ENCODE measurements at places on chromosomes 7 and 10. TPM values are rescaled to one million over a fixed set of nuclear protein-coding genes. Genes with fewer than 3 reads are reported as not detected.
A peak's percentile ranks its signal among the peaks of the same experiment; 100 is the strongest.

SLC13A1 gene
- not detected for total RNA-seq

SP4 gene
- 12.6 TPM for total RNA-seq

TSPAN12 gene
- total RNA-seq = 13.3 TPM

PIK3CG gene
- total RNA-seq = not detected

FAM180A gene
- not detected for total RNA-seq

DNA sequence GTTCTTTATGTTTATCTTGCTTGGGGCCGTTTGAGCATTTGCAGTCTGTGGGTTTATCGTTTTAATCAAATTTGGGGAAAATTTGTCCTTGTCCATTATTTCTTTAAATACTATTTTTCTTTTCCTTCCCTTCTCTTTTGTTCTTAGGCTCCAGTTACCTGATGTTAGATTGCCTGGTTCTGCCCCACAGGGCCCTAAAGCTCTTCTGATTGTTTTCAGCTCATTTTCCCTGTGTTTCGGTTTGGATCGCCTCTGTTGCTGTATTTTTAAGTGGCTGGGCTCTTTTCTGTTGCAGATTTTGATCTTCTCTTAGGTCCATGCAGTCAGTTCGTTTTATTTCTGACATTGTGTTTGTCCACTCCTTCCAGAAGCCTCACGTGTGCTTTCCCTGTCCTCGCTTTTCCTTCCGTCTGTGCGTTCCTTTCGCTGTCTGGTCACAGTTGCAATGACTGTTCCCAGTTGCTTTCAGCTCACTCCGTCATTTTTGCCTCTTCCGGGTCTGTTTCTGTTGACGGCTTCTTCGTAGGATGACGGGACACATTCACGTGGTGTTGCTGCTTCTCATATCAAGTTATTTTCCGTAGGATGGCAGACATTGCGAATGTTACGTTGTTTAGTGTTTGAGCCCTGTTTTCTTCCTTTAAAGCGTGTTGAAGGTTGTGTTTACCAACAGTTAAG, 111.4 kb downstream of the INPP5A start:
- DNase-seq = no peak

- no peak for DNase-seq
Observed at GRCh38 chr10:43939389-43939938, 290.8 kb upstream of the ZNF32 start.

- no peak for DNase-seq
Observed at GRCh38 chr7:134763960-134764359, 15.5 kb upstream of the CALD1 start.

- DNase-seq = peak; percentile 29
Observed at GRCh38 chr7:82335927-82336326, 107.7 kb downstream of the CACNA2D1 start.

All from H4 (cell line).